NCI-H187 treated with DMSO at 0.1 percent for 48 hours (cell line): ENCODE measurements at places on chromosomes 3 and 15.

- no peak for DNase-seq
Measured at GRCh38 chr15:88491158-88491557, 23.6 kb downstream of the MRPS11 start.

DNA sequence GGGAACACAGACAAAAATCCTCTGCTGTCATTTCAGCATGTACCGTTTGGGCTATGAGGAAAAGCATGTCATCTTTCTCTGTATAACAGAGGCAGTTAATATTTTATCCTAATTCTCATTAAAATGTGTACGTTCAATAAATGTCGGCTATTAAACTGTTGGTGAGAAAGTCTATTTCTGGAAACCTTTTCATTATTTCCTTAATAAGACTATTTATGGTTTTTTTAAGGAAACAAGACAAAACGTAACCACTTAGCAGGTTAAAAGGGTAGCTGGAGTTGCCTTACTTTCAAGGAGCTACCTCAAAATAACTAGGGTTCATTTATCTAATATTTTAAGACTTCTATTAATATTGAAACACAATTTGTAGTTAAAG, 1.8 kb upstream of the STT3B start:
- DNase-seq, result no peak

DNA sequence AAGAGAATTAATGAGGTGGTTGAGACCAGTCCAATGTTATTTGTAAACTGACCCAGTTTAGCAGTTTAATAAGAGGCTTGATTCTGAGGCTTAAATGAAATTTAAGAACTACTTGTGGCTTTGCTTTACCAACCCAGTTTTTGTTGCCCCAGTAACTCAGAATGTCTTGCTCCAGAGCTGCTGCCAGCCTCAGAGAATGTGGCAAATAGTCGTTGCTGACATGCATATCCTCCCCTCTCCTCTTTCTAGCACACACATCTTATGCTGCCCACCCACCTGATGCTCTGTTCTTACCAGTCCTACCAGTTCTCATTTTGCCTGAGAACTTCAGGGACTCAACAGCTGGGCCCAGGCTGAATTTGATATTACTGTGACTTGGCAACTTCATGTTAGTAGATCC, 92.4 kb upstream of the TSC22D2 start:
- DNase-seq, result no peak

- no peak for DNase-seq
Measured at GRCh38 chr3:40876496-40876895, 322.8 kb upstream of the CTNNB1 start.

DNA sequence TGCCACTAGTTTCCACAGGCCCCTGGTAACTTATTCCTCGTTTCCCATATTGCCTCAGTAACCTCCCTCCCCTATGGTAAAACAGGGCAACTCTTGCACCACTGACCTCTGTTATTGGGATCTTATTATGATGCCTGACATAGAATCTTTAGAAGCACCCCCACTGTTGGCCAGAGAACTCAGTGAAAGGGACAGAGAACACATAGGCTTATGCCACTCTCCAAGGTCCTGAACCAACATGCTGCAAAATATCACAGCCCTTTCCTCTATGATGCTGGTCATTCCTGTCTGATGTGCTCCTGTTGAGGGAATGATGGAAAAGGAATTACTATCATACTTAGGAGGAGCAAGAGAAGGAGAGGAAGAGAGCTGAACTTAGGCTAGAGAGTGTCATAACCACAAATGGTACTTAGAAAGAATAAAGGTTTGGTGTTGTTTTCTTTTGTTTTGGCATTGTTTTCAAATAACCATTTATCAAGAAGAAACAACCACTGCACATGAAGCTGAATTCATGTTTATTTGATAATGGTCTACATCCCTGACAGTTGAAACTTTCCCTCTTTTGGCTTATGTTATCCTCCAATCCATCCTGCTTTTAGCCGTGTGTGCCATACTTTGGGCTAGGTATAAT, 330.2 kb downstream of the EPHB1 start:
- no peak for DNase-seq
